ENCODE measurements at places on chromosomes 2 and 18. TPM values are rescaled to one million over a fixed set of nuclear protein-coding genes. Genes with fewer than 3 reads are reported as not detected.

The PDE11A gene
- 1.7 TPM for total RNA-seq

The HK2 gene
- 5.3 TPM for total RNA-seq

The C2orf80 gene
- total RNA-seq: 28.7 TPM

The FAM110C gene
- 3.1 TPM for total RNA-seq

The HOXD13 gene
- not detected for total RNA-seq

The HMSD gene
- total RNA-seq: 0.16 TPM

The KCNG2 gene
- 0.31 TPM for total RNA-seq

The POTEJ gene
- total RNA-seq: not detected

The MYO7B gene
- not detected for total RNA-seq

The RPIA gene
- 10.5 TPM for total RNA-seq

The LAMA1 gene
- 15.1 TPM for total RNA-seq

The IL36A gene
- not detected for total RNA-seq

The XIRP2 gene
- 0.78 TPM for total RNA-seq

The PIGN gene
- 56.8 TPM for total RNA-seq

The SERPINB12 gene
- not detected for total RNA-seq

The ALPP gene
- total RNA-seq: not detected

- DNase-seq: no peak
Measured at GRCh38 chr2:3309496-3310355, 67.9 kb downstream of the EIPR1 start.

DNA sequence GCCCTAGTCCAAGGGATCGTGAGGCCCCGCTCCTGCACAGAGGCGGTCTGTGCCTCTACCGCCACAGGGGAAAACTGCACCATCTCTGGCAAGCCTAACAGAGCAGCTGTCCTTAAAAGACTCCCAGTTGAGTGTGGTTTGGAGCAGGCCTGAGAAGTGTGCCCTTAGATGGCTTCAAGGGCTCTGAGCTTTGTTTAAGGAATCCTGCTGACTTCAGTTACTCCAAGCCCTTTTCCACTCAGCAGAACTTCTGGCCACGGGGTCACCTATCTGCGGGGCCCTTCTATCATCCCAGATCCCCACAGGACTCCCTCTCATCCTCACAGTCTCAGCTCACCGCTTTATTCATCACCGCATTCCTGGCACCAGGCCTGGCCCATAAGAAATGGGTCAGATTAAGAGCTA is 131.5 kb downstream of the CCDC74A start:
- DNase-seq: no peak

- no peak for DNase-seq
Measured at GRCh38 chr2:210167227-210167626, 4.0 kb downstream of the KANSL1L start.

GRCh38 chr2:148998165-148998830 is 40.2 kb upstream of the LYPD6B start:
- DNase-seq: no peak

GRCh38 chr2:37683921-37684780 is 12.7 kb upstream of the CDC42EP3 start:
- no peak for DNase-seq

GRCh38 chr18:13278062-13278630 is 59.6 kb downstream of the LDLRAD4 start:
- no peak for DNase-seq

DNA sequence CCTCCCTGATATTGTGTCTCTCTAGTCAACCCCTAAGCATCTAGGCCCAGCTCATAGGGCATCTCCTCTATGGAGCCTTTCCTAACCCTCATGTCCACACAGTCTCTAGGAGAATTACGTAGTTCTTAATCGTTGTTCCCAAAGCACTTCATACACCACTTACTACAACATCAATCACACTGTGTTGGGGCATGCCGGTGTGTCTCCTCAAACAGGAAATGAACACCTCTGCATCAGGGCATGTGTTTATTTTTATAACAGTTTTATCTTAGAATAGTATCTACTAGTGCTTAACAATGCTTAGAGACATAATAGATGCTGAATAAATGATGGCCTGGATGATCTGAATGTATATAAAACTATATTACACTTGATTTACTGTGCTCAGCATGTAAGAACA is 19.7 kb downstream of the CYP1B1 start:
- DNase-seq: no peak

DNA sequence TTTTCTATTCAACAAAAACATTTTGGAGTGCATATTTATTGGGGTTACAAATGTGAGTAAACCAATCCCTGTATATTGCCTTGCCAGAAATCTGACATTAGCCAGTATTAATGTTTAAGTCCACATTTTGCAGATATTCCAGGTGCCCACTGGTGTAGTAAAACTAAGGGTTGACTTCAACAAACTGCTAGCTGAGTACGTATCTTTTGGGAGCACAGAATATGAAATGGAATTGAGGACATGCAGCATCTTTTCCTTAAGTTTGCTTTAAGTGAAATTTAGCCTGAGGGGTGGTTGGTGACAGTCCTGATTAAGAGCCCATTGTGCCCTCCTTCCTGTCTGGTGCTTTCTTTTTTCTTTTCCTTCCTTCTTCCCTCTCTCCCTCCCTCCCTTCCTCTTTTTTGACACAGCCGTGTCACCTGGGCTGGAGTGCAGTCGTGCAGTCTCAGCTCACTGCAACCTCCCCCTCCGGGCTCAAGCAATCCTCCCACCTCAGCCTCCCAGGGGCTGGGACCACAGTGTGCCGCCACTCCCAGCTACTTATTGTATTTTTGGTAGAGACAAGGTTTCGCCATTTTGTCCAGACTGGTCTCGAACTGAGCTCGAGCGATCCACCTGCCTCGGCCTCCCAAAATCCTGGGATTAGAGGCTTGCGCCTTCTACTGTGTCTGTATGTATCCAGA is 1.6 kb downstream of the NUP35 start:
- DNase-seq: no peak

GRCh38 chr2:103010306-103010705 is 248.5 kb downstream of the TMEM182 start:
- DNase-seq: no peak

GRCh38 chr2:74222300-74222650 is 23.9 kb downstream of the MTHFD2 start:
- no peak for DNase-seq

GRCh38 chr2:74603282-74604000 is 44.7 kb downstream of the M1AP start:
- no peak for DNase-seq

GRCh38 chr2:204116159-204116792 is 179.7 kb downstream of the ICOS start:
- DNase-seq: no peak

DNA sequence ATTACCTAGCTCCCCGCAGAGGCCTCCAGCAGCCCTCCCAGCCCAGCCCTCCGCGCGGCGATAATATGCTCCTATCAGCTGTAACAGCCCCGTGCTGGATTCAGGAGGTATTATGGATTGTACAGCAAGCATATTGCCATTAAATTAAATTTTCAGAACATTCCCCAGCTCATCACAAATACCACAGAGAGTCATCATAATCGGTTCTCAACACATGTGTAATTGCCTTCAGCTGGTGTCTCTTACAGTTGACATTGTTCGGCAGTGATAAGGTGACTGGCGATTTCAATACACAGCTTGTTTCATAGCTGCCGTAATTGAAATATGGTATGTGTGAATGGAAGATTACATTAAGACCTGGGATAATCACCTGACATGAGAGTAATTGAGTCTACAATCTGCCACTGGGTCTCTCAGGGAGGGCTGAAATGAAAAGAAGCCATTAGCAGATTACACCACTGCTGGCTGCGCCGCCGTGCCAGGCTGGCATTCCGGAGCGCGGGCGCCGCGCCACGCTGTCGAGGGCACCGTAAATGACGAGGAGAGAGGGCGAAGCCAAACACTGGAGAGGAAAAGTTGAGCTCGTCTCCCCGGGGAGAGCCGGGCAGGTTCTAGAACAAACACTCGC is 549.4 kb upstream of the SALL3 start:
- no peak for DNase-seq

- no peak for DNase-seq
Measured at GRCh38 chr18:4638680-4639079, 183.6 kb upstream of the DLGAP1 start.

GRCh38 chr2:71889759-71890684 is 257.6 kb downstream of the CYP26B1 start:
- no peak for DNase-seq

DNA sequence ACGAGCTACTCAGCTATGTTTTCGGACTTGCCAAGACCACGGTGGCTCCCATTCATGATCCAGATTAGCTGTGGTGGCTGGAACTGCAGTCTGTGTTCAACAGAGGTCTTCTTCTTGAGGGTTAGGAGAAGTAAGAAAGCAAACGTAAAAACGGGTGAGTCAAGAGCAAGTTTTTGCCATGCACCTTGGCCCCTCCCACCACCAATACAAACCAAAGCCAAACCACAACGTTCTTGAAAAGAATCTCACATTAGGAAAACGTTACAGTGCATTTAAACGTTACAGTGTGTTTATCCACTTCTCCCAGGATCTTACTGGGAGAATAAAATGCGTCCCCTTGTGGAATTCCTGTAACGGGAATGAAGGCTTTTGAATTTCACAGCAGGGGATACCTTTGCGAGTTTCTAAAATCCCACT is 725 bp downstream of the FBXO48 start:
- no peak for DNase-seq

GRCh38 chr18:34562252-34562870 is 147.7 kb upstream of the DTNA start:
- DNase-seq: no peak

- no peak for DNase-seq
Measured at GRCh38 chr2:76491503-76491902, 780.8 kb upstream of the GCFC2 start.

- DNase-seq: no peak
Measured at GRCh38 chr2:214492608-214493007, 81.8 kb downstream of the VWC2L start.

GRCh38 chr2:143802242-143802641 is 673.0 kb downstream of the ARHGAP15 start:
- DNase-seq: no peak

DNA sequence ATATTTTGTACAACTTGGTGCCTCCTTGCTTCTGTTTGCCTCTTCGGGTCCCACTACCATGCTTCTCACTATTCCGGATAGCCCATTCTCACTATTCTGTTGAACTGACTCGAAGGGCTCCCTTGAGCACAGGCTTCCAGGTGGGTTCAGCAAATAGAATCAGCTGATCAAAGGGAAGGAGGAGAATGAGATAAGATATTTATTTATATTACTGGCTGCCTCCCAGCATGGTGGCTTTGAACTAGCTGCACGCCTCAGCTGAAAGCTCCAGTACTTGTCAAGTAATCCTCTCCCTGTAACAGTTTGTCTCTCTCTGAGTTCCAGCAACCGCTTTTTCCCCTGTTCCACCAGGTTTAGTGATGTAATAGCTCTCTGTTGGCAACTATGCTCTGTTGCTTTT is 187.8 kb upstream of the HNRNPA3 start:
- no peak for DNase-seq

GRCh38 chr2:28780496-28780895 is 28.9 kb downstream of the PPP1CB start:
- no peak for DNase-seq

GRCh38 chr18:75211953-75212750 is 1.6 kb downstream of the TSHZ1 start:
- no peak for DNase-seq

DNA sequence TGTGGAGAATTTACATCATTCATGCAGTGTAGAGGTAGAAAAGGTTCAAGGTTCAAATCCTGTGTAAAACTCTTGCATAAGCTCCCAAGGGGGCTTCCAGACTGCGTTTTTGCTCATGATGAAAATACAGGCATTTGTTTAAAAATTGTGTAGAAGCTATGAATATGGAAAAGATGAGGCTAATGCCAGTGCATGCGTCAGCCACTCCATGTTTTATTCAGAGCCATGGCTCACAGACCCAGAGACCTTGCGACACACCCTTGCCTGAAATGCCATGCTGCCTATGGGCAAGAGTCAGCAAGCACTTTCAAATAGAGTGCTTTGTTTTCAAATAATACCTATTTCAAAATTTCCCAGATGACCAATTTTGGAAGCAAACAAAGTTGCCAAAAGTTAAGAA is 262.3 kb downstream of the TRIB2 start:
- DNase-seq: no peak

- no peak for DNase-seq
Measured at GRCh38 chr18:76889091-76889699, 66.8 kb downstream of the ZNF236 start.

- DNase-seq: no peak
Measured at GRCh38 chr2:70049255-70049654, 38.0 kb upstream of the PCBP1 start.

- DNase-seq: no peak
Measured at GRCh38 chr18:76823161-76823538, 793 bp downstream of the ZNF236 start.

- DNase-seq: no peak
Measured at GRCh38 chr2:200625282-200625681, 39.5 kb downstream of the AOX1 start.

- no peak for DNase-seq
Measured at GRCh38 chr2:212953170-212953920, 198.1 kb downstream of the IKZF2 start.

DNA sequence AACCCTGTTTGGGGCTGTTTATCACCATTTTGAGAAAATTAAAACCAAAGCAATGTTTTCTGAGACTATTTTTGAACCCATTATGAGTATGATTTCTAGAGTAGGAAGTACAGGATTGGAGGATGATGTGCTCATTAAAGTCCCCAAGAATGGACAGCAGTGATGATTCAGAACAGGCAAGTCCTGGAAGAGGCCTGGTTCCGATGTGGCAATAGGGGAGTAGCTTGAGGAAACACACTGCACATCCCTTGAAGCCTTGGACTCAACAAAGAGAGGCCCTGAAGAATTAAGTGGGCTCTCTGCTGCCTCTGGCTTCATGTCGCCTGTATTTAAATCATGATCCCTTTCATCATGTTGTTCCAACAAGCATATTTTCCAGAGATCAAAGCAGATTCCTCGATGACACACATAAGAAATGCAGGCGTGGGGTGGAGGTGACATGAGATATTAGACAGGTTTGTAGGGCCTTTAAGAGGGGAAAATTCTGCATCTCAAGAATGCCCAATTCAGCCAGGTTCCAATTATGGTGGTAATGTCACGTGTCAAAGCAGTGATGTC is 242.2 kb downstream of the FHOD3 start:
- DNase-seq: no peak

DNA sequence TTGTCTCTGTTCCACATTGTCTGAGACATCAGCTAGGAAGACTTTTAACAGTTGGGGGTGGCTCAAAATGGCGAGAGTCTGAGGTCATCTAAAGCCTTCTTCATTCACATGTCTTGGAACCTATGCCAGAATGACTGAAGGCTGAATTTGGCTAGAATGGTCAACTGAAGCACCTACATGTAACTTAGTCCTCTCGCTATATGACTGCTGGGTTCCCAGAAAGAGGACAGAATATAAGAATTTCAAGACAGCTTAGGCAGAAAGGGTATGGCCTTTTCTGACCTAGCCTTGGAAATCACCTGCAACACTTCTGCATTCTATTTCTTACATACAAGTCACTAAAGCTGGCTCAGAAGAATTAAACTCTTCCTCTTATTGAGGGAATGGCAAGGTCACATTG is 75.6 kb upstream of the OTX1 start:
- no peak for DNase-seq

- DNase-seq: no peak
Measured at GRCh38 chr2:11582612-11582861, 48.7 kb downstream of the GREB1 start.

- DNase-seq: no peak
Measured at GRCh38 chr2:12110074-12110473, 363.6 kb downstream of the LPIN1 start.
